ENCODE measurements at places on chromosomes 2 and 18.

- no peak for DNase-seq
Observed at GRCh38 chr2:68741238-68741637, 6.6 kb downstream of the ARHGAP25 start.

DNA sequence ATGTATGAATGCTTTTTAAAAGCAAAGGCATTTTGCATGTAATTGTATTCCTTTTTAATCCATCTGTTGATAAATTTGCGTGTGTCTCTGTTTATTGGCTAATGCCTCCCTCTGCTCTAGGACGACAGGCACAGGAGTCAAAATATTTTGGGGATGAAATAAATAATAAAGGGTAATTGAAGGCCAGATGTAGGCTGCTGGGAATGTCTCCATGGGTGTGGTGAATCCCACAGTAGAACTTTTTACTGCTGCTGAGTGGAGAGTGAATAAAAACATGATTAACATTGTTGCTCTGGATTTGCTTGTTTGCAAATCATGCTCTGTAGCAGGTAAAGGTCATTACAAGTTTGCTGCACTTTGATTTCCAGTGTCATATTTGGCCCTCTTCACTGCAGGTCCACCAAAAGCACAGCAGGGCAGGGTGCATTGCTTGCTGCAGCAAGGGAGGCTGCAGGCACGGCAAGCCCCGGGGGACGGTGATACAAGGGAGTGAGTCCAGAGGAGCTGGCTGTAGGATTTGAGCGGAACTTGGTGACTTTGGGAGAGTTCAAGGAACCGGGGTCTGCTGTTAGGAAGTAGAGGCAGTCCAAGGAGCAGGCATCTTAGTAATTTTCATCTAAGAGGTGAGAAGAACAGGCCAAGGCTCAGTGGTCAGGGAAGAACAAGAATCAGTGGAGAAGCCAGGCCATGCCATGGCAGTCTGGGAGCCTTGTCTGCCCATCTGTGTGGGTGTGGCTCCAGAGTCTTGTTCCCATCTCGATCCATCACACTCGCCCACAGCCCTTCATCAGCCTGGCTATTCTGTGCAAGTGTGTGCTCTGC, 201.5 kb upstream of the RAB6C start:
- no peak for DNase-seq

GRCh38 chr2:17608251-17608650, 67.8 kb downstream of the VSNL1 start:
- DNase-seq = no peak

DNA sequence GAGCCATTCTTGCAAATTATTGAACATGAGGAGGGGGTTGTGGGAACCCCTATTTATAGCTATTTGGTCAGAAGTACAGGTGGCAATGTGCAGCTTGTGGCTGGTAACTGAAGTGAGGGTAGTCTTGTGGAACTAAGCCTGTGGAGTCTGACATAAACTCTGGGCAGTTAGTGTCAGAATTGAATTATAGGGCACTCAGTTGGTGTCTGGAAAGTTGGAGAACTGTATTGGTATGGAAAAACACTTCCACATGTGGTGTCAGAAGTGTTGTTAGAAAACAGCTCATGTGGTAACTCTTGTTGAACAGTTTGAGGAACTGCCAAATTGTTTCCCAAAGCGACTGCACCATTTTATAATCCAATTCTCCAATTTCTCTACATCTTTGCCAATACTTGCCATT, 7.5 kb downstream of the RALBP1 start:
- no peak for DNase-seq

GRCh38 chr2:119028327-119029174, 86.6 kb downstream of the MARCO start:
- DNase-seq = no peak

DNA sequence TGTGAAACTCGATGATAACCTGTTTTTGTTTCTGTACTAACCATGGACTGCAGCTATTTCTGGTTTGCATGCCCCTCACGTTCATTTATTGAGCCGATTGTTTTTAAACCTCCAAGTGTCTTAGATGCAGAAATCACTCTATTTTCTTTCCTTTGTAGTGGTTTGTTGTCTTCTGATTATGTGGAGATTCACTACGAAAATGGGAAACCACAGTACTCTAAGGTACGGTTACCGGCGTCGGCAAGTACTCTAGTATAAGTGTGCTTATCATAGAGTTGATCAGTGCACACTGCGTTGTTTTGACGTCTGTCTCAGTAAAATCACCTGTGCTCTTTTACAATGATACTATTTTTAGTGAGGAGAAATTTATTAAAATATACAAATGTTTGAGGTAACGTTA, 87.4 kb downstream of the ADAM23 start:
- no peak for DNase-seq

DNA sequence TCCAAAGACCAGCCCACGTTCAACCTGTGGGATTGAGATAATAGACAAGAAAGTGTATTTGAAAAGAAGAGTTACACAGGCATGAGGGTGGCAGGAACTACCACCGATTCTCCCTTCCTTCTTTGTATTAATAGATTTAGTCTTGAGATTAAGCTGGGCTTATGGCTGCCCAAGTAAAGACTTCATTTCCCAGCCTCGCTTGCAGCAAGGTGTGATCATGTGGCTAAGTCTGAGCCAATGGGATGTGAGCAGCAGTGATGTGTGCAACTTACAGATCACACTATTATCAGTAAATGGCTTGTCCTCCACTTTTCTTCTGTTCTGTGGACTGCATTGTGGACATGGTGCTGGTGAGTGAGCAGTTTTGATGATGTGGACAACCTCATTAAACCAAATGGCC, 101.7 kb downstream of the POLR1A start:
- DNase-seq = no peak

DNA sequence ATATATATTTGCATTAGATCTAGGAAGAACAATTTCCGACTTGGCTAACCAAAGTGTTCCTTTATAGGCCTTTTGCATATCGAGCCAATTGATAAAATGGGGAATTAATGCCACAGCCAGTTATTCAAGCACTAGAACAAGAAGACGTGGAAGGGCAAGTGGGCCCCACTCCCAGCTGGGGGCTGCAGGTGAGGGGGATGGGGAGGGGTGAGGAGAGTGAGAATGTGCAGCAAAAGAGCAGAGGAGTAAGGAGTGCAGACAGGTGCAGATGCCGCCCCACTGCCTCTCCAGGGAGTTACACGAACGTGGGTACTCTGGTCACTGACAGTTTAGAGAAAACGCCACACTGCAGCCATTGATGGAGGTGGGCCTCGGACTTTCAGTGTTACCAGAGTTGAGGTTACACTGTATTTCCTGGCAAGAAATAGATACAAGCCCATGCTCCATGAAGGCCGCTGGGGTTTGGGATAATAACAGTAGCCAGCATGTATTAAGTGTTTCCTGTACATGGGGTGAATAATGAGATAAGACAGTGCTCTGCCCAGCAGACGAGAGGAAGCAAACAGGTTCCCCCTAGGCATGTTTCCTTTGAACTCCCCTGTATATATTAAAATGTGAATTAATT, 40.9 kb downstream of the GORASP2 start:
- DNase-seq = no peak

GRCh38 chr2:98476192-98476868, 31.7 kb downstream of the INPP4A start:
- no peak for DNase-seq

DNA sequence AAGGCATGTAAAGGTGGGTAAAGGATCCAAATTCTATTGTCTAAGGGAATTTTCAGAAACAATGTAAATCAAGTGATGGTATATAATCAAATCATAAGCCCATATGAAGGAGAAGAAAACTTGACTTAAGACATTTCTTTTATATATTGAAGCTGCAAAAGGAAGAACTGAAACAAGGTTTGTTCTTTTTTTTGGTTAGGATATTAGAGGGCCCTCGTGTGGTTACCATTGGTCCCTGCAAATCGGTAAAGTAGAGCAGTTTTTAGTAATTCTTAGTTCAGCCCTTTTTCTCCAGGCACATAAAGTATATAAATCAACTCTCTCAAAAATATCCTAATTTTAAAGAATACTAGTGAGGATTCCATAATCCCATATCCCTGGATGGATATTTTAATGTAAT, 105.6 kb upstream of the STK17B start:
- no peak for DNase-seq

DNA sequence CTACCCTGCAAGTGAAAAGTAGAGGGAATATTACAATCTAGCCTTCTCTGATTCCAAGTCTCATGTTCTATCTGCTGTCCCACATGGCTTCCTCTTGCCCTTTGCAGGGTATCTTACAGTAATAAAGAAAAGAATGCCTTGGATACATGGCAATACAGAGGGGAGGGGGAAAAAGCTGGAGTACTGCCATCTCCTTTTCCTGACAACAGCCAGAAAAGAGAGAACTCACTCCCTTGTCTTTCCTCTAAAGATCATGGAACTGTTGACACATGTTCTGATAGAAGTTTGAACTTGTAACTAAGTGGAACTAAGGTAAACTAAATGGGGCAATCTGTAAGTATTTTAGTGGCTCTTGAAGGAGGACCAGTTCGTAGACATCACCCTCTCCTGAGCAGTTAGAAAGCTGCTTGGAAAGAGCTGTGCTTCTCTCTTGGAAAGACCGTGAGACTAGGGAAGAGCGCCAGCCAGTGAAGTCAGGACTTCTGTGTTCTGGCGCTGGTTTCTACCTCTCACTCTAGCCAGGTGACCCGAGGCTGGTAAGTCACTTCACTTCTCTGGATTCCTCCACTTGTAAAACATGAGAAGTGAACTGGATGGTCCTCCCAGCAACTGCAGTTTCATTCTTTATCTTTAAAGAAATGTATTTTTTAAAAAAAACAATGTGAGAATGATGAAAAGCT, 242.3 kb upstream of the FOSL2 start:
- DNase-seq = no peak

GRCh38 chr18:36786686-36787085, 42.1 kb downstream of the TPGS2 start:
- peak; percentile 71 for DNase-seq

GRCh38 chr2:219003979-219004378, 10.8 kb upstream of the CRYBA2 start:
- DNase-seq = no peak

- no peak for DNase-seq
Observed at GRCh38 chr18:33697498-33697897, 119.5 kb downstream of the ASXL3 start.

DNA sequence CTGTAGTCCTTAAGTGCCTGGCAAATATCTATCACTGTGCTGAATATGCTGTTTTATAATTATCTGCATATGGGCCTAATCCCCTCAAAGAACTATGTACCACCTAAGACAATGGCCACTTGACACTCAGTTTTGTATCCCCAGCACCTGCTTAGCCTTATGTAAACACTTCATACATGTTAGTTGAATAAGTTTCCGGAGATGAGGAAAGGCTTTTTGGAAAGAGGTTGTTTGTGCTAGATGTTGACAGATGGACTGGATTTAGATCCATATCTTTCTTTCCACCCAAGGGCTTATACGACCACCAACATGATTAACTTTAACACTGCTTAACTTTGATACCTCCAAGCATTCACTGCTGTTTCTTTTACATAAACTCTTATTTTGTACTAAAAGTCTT, 63.3 kb downstream of the FAM228A start:
- no peak for DNase-seq

DNA sequence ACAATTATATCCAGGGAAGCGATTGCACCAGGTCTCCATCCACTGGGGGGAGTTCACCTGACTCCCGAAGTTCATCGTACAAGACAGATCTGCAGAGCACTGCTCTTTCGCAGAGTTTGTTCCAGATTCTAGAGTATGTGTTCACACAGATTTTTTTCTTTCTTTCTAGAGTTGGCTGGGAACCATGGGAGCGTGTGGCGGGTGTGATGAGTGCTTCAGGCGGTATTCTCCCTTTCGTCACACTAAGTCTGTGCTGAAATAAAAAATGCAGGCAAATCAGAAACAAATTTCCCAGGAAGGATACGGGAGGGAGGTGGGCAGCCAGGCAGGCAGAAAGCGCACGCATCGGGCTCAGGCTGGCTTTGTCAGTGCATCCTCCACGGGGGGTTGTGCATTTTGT, 129.8 kb upstream of the SOX11 start:
- DNase-seq = no peak

- DNase-seq = no peak
Observed at GRCh38 chr2:144438801-144439631, 80.9 kb downstream of the ZEB2 start.

DNA sequence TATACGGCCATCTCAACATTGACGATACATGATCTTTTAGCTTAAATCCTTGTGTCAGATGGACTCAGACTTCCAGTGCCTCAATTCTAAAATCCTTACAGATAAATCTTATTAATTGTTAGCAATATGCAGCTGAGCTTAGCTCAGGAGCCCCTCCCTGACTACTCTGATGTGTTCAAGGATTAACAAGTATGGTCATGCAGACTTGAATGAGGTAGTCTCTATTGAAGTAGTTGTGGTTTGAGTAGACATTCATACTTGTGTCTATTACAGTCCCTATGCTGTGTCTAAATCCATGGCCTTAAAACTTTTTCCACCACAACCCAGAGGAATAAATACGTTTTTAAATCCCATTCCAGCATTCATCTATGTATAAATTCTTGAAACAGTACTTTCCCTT, 119.5 kb downstream of the NUP35 start:
- no peak for DNase-seq

DNA sequence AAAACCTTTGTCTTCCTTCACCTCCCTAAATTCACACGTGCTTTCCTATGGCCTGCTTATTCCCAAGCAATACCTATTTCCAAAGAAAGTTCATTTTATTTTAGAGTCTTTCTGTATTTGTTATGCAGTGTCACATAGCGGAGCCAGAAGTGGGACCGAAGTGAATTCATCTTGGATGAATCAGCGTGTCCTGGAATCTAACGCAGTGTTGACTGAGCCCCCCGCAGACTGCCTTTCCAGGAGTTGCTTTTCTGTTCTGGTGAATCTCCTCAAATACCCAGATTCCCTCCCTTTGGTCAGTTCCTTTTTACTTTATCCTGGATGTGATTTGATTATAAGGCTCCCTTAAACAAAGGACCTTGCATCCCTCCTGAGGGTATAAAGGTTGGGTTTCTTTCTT, 10.8 kb downstream of the ALPP start:
- DNase-seq = peak; percentile 18

DNA sequence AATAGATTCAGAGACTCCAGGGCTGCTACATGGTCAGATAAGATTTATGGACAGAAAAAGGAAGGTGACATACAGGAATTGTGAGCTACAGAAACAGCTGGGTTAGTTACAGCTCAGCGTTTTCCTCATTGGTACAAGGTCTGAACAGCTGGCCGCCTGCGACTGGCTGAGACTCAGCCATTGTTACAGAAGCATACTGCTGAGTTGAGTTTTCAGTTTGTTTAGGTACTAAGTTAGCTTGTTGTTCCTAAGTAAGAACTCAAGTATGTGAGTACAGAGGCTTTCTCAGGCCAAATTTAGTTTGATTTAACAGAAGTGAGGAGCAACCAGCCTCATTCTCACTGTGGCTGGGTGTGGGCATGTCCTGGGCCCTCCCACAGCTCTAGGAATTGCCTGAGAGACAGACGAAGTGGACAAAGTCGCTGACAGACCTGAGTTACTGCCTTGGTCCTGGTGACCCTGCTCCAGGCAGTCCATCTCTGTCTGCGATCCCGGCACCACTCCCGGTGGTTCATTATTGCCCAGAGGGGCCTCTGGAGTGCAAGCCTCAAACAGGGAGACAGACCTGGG, 27.8 kb upstream of the RHOB start:
- no peak for DNase-seq

DNA sequence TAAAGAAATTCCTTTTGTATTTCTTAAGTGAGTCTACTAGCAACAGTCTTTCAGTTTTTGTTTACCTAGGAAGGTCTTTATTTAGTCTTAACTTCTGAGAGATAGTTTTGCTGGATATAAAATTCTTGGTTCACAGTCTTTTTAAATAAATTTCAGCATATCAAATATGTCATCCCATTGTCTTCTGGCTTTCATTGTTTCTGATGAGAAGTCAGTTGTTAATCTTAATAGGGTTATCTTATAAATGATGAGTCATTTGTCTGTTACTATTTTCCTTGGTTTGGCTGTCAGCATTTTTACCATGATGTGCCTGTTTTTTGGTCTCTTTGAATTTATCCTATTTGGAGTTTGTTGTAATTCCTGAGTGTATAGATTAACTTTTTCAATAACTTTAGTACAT, 129.3 kb downstream of the FAM210A start:
- DNase-seq = no peak

Data from non-pigmented ciliary epithelial cell (primary cell).